ENCODE measurements at places on chromosomes 5 and 9. TPM values are rescaled to one million over a fixed set of nuclear protein-coding genes. Genes with fewer than 3 reads are reported as not detected.

- DNase-seq: no peak
- H3K36me3 ChIP-seq: no peaks in the 10 kb centered on the region
- H3K4me3 ChIP-seq: no peak overlapping the region
- H3K27ac ChIP-seq: no peak overlapping the region
- no peaks in the 10 kb centered on the region for H3K4me1 ChIP-seq
- no peaks in the 10 kb centered on the region for H3K27me3 ChIP-seq
Observed at GRCh38 chr9:18330401-18331309, 143.3 kb upstream of the ADAMTSL1 start.

DNA sequence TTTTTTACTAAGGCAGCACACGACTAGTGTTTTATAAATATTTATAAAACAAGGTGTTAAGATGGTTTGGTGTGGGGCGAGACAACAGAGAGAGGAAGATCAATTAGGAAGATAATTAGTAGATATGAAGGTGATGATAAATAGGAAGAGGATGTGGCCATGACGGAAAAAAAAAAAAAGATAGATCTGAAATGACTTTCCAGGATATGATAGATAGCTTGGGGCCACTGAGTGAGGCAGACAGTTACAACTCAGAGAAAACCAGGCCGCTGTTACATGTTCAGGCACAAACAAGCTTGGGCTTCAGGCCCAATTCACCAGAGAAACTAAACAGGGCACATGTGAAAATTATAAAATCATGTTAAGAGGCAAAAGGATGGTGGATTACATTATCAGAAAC, 43.2 kb downstream of the KIAA0825 start:
- no peak for DNase-seq
- no peaks in the 10 kb centered on the region for H3K27me3 ChIP-seq
- H3K27ac ChIP-seq: no peak overlapping the region
- H3K4me1 ChIP-seq: no peaks in the 10 kb centered on the region
- no peak overlapping the region for H3K4me3 ChIP-seq
- H3K36me3 ChIP-seq: no peaks in the 10 kb centered on the region

The COL15A1 gene
- total RNA-seq: not detected

GRCh38 chr9:128097543-128098296, 29.7 kb downstream of the SLC25A25 start:
- H3K4me3 ChIP-seq: no peak overlapping the region
- H3K27me3 ChIP-seq: no peaks in the 10 kb centered on the region
- peak overlapping the region; percentile 80 for H3K27ac ChIP-seq
- H3K36me3 ChIP-seq: peaks cover 19% of the 10 kb centered on the region
- peaks cover 51% of the 10 kb centered on the region for H3K4me1 ChIP-seq

The IL5 gene
- total RNA-seq: not detected

- H3K36me3 ChIP-seq: peaks cover 6% of the 10 kb centered on the region
- no peak for DNase-seq
- H3K27ac ChIP-seq: no peak overlapping the region
- peaks cover 10% of the 10 kb centered on the region for H3K4me1 ChIP-seq
Observed at GRCh38 chr5:10690460-10691440, 70.3 kb downstream of the DAP start.

DNA sequence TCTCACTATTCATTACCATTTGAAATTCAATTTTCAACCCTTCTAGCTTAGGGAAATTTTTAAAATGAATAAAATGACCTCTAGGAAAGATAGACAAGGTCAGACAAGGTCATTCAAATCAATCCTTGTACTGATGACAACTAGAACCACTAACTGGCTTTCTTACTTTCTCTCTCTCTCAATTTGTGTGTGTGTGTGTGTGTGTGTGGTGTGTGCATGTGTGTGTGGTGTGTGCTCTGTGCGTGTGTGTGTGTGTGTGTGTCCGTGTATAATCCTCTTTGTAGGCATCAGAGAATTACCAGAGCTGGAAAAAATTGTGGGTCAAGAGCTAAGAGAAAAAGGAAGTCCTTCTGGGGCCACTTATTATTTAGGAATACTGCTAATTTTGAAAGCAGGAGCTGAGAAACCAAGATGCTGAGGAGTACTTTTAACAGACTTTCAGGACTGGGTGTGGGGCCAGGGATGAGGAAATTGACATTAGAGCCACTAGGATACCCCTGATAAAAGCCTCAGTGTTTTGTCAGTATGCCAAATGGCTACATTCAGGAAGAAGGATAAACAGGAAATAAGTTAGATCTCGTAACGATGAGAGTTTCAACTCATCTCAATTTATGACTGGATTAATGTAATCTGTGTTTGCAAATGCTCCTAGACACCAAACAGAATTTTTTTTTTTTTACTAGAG, 723.3 kb downstream of the CETN3 start:
- no peak overlapping the region for H3K4me3 ChIP-seq
- peak; percentile 81 for DNase-seq
- H3K4me1 ChIP-seq: peaks cover 14% of the 10 kb centered on the region
- no peak overlapping the region for H3K27ac ChIP-seq

GRCh38 chr5:170481849-170482248, 22.0 kb upstream of the KCNIP1 start:
- no peak for DNase-seq
- H3K27ac ChIP-seq: no peak overlapping the region
- no peaks in the 10 kb centered on the region for H3K4me1 ChIP-seq
- H3K4me3 ChIP-seq: no peak overlapping the region
- H3K27me3 ChIP-seq: no peaks in the 10 kb centered on the region

The DTWD2 gene
- total RNA-seq: 7.9 TPM

- H3K27me3 ChIP-seq: no peaks in the 10 kb centered on the region
- no peak overlapping the region for H3K27ac ChIP-seq
- DNase-seq: no peak
- no peaks in the 10 kb centered on the region for H3K4me1 ChIP-seq
- no peaks in the 10 kb centered on the region for H3K36me3 ChIP-seq
- H3K4me3 ChIP-seq: no peak overlapping the region
Observed at GRCh38 chr5:40984884-40985283, 75.6 kb downstream of the C7 start.

The SOX30 gene
- not detected for total RNA-seq

The SLCO6A1 gene
- not detected for total RNA-seq

DNA sequence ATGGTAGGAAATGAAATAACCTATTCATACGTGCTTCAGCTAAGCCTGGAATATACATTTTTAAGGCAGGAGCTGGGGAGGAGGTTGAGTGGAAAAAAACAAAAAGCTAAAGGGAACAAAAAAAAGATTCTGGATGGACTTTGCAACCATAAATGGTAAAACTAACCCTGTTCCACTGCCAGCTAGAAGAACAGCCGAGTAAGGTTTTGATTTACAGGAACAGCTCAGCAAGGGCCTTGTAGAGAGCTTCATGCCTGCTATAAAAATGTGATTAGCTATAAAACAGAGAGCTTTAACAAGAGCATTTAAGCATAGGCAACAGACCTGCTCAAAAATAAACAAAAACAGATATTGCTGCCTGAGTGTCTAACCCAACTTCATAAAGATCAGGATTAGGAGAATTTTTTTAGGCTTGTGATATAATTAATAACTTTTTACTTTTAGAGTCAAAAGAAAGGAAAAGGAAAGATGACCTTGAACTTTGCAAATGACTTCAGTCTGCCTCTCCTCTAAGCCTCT, 194.8 kb downstream of the FBXL7 start:
- no peaks in the 10 kb centered on the region for H3K36me3 ChIP-seq
- H3K27ac ChIP-seq: no peak overlapping the region
- H3K4me1 ChIP-seq: peaks cover 2% of the 10 kb centered on the region
- DNase-seq: no peak
- H3K4me3 ChIP-seq: no peak overlapping the region

The CCDC192 gene
- total RNA-seq: not detected

- H3K36me3 ChIP-seq: no peaks in the 10 kb centered on the region
- DNase-seq: no peak
- H3K27ac ChIP-seq: no peak overlapping the region
- H3K4me3 ChIP-seq: no peak overlapping the region
Observed at GRCh38 chr5:33240558-33240957, 200.2 kb upstream of the TARS1 start.

- no peak overlapping the region for H3K4me3 ChIP-seq
- H3K27ac ChIP-seq: peak overlapping the region; percentile 18
- H3K4me1 ChIP-seq: no peaks in the 10 kb centered on the region
- DNase-seq: no peak
- H3K27me3 ChIP-seq: no peaks in the 10 kb centered on the region
Observed at GRCh38 chr5:172361566-172362238, 78.1 kb upstream of the UBTD2 start.

The FOXD4L6 gene
- not detected for total RNA-seq

GRCh38 chr9:136544548-136544963, 1.3 kb downstream of the NOTCH1 start:
- peak; percentile 57 for DNase-seq
- no peaks in the 10 kb centered on the region for H3K36me3 ChIP-seq
- H3K4me1 ChIP-seq: peaks cover 33% of the 10 kb centered on the region
- no peaks in the 10 kb centered on the region for H3K27me3 ChIP-seq
- peak overlapping the region; percentile 86 for H3K4me3 ChIP-seq
- peak overlapping the region; percentile 74 for H3K27ac ChIP-seq

- H3K4me1 ChIP-seq: no peaks in the 10 kb centered on the region
- no peak overlapping the region for H3K4me3 ChIP-seq
- H3K27me3 ChIP-seq: no peaks in the 10 kb centered on the region
- DNase-seq: no peak
- no peaks in the 10 kb centered on the region for H3K36me3 ChIP-seq
Observed at GRCh38 chr5:72509401-72509800, 2.2 kb upstream of the ZNF366 start.

The CCL21 gene
- total RNA-seq: not detected

- H3K36me3 ChIP-seq: no peaks in the 10 kb centered on the region
- H3K4me1 ChIP-seq: no peaks in the 10 kb centered on the region
- H3K4me3 ChIP-seq: no peak overlapping the region
- no peak overlapping the region for H3K27ac ChIP-seq
- peaks cover 8% of the 10 kb centered on the region for H3K27me3 ChIP-seq
- DNase-seq: no peak
Observed at GRCh38 chr5:151612689-151613427, 21.7 kb upstream of the FAT2 start.

The NIPAL4 gene
- total RNA-seq: not detected

- H3K36me3 ChIP-seq: no peaks in the 10 kb centered on the region
- H3K4me1 ChIP-seq: no peaks in the 10 kb centered on the region
- no peak overlapping the region for H3K27ac ChIP-seq
Observed at GRCh38 chr9:101369286-101369685, 15.5 kb downstream of the BAAT start.

- H3K4me1 ChIP-seq: no peaks in the 10 kb centered on the region
- no peak overlapping the region for H3K27ac ChIP-seq
- no peaks in the 10 kb centered on the region for H3K27me3 ChIP-seq
- no peak for DNase-seq
Observed at GRCh38 chr5:62731022-62731421, 152.4 kb downstream of the LRRC70 start.

- no peak for DNase-seq
- H3K4me1 ChIP-seq: peaks cover 14% of the 10 kb centered on the region
- H3K27me3 ChIP-seq: no peaks in the 10 kb centered on the region
- H3K4me3 ChIP-seq: no peak overlapping the region
- no peaks in the 10 kb centered on the region for H3K36me3 ChIP-seq
- H3K27ac ChIP-seq: no peak overlapping the region
Observed at GRCh38 chr5:141814064-141814964, 63.9 kb downstream of the PCDH1 start.

DNA sequence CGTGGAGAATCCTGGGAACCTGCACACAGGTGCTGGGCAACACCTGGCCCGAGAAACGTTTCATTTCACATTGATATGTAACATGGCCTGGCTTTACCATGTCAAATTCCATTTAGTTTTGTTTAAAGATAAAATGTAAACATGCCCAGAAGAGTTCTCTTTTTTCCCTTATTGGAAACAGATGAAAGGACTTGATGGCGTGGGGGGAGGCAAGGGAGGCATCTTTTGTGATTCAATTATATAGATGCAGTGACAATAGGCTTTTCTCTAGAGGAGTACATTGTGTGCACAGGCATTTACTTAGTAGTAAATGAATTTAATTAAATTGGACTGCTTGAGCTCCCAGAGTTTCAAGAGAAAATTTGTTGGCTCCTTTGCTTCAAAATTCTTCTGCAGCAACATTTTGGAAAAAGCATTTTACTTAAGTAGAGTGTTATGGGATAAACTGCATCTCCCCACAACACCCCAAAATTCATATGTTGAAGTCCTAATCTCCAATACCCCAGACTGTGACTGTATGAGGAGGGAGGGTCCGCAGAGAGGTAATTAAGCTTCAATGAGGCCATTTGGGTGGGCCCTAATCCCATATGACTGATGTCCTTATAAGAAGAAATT, 254.3 kb upstream of the NFIL3 start:
- H3K4me3 ChIP-seq: no peak overlapping the region
- no peaks in the 10 kb centered on the region for H3K27me3 ChIP-seq
- no peak overlapping the region for H3K27ac ChIP-seq
- no peak for DNase-seq
- no peaks in the 10 kb centered on the region for H3K36me3 ChIP-seq

GRCh38 chr5:161138751-161139455, 286.9 kb upstream of the ATP10B start:
- H3K27ac ChIP-seq: no peak overlapping the region
- no peaks in the 10 kb centered on the region for H3K4me1 ChIP-seq
- DNase-seq: no peak
- no peaks in the 10 kb centered on the region for H3K36me3 ChIP-seq
- H3K4me3 ChIP-seq: no peak overlapping the region

The PTGER4 gene
- 2.5 TPM for total RNA-seq

The DMRT2 gene
- total RNA-seq: not detected

DNA sequence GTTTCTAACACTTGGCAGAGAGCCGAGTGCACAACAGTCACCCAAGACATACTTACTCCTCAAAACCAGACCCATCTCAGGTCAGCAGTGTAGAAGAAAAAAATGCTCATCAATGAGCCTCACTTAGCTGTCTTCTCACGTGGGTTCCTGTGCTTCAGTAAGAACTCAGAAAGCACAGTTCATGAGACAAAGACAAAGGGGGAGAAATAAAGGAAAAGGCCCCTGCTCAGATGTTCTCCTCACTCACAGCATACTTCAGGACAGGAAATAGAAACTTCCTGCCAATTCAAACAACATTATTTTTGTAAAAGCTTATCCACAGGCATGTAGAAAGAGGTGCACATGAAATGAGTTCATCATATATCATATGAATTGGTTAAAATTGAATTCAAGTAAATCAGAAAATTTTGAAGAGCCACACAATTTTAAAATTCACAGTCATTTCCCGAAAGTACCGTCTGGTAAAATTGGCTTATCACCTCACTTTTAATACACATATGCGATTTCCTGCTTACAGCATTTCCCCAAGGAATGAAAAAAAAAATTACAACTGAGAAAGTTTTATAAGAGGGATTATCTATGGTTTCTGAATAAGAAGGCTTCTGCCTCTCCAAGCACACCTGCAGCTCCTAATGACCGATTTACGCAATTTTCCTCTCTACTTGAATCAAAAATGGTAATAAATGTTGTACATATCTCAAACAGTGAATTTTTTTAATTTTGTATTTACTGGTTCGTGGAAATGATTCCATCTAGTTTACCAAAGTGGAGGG, 328.3 kb downstream of the TMEM167A start:
- no peaks in the 10 kb centered on the region for H3K36me3 ChIP-seq
- peaks cover 41% of the 10 kb centered on the region for H3K4me1 ChIP-seq
- H3K27ac ChIP-seq: peak overlapping the region; percentile 64
- peak; percentile 95 for DNase-seq
- H3K27me3 ChIP-seq: peaks cover 17% of the 10 kb centered on the region

GRCh38 chr9:74946686-74947085, 6.0 kb downstream of the C9orf40 start:
- no peak overlapping the region for H3K4me3 ChIP-seq
- peaks cover 3% of the 10 kb centered on the region for H3K36me3 ChIP-seq
- no peak overlapping the region for H3K27ac ChIP-seq

The EPB41L4A gene
- not detected for total RNA-seq

The TMEM252 gene
- not detected for total RNA-seq

The SH3GL2 gene
- total RNA-seq: not detected

The GFI1B gene
- not detected for total RNA-seq

The C9orf153 gene
- 0.35 TPM for total RNA-seq

Data from A673 (cell line).